Suprapubic skin (tissue), 4 donors: ENCODE measurements at places on chromosomes 7 and 10. TPM values are rescaled to one million over a fixed set of nuclear protein-coding genes. Genes with fewer than 3 reads are reported as not detected.

The DYDC2 gene
- total RNA-seq = 2.4 TPM

DNA sequence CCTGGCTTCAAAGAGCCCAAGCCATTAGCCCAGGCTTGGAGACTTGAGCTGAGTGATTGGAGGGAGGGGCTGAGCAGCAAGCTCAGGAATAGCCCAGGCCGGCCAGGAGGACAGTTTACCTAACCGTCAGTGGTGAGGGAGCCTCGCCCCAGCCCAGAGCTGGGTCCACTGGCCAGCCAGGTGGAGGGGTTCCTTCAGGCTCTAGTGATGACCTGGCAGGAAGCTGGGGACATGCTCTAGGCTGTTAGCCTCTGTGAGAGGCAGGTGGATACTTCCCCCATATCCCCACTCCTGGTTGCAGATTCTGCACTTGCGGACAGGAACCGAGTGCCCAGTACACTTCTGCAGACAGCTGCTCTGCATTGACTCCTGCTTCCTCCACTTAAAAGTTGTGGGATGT lies 61.2 kb upstream of the ANTXRL start:
- DNase-seq = peak; percentile 54

DNA sequence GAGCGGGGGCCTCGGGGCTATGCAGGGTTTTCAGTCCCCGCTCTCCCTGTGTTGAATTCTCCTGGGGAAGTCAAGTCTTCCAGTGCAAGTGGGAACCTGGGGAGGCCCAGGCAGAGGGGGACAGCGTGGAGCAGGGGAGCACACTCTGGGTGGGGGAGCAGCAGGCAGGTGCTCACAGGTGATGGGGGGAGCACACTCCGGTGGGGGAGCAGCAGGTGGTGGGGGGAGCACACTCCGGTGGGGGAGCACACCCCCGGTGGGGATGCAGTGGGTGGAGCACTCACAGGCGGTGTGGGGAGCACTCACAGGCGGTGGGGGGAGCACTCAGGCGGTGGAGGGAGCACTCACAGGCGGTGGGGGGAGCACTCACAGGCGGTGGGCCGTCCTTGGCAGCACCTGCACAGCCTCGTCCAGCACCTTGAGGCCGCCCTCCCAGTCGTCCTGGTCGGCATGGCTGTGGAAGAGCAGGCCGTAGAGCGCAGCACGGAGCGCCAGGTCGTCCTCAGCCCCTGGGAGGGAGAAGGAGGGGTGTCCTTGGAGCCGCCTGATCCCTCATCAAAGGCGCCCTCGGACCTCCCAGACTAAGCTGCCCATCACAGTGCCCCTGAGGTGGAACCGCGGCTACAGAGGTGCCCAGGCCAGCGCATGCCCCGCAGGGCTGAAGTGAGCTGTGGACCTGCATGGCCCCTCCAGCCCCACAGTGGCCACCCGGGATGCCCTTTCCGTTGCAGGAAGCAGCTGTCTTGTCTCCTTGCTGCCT lies 56.7 kb downstream of the CFAP46 start:
- DNase-seq = peak; percentile 51

- peak; percentile 87 for DNase-seq
Measured at GRCh38 chr7:47520406-47520805, 61.5 kb downstream of the TNS3 start.
